Amniotic stem cell (primary cell): ENCODE measurements at places on chromosomes 2 and 18.
A peak's percentile ranks its signal among the peaks of the same experiment; 100 is the strongest.

DNA sequence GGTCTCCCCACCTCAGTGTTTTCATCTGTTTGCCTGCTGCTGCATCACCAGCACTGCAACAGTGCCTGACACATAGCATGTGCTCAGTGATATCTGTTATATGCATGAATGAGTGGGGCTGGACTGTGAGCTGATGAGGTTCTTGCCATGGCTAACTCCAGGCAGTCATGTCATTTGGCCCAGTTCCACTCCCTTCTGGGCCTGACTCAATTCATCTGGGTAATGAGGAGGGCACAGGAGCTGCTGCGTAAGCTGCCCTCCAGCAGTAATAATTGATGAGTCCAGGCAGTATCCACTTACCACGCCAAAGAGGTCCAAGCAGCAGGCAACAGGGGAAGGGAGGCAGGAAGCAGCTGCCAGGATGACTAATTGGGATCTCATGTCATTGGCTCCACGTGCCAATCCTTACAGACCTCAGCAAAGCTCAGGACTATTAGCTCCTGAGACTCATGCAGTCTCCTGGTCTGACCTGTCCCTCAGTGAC lies 34.1 kb upstream of the MAT2A start:
- peak; percentile 80 for DNase-seq

GRCh38 chr2:50753234-50753633 lies 278.7 kb downstream of the NRXN1 start:
- no peak for DNase-seq

DNA sequence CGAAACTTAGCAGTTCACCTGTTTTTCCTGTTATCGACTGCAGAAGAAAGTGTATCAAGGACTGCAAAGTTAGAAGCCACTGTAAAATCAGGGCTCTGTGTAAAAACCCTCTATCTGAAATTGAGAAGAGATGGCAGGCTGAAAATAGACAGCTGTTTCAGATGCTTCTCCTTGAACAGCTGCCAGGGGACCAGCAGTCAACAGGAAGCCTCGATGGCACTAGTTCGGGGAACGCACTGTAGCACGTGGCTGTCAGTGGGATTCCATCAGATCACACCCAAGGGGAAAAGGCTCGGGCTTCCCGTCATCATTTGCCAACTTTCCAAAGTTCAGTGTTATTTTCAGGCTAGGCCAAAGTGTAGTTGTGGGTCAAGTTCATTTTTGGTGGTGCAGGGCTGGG lies 316.9 kb downstream of the TXNL1 start:
- DNase-seq, result no peak

DNA sequence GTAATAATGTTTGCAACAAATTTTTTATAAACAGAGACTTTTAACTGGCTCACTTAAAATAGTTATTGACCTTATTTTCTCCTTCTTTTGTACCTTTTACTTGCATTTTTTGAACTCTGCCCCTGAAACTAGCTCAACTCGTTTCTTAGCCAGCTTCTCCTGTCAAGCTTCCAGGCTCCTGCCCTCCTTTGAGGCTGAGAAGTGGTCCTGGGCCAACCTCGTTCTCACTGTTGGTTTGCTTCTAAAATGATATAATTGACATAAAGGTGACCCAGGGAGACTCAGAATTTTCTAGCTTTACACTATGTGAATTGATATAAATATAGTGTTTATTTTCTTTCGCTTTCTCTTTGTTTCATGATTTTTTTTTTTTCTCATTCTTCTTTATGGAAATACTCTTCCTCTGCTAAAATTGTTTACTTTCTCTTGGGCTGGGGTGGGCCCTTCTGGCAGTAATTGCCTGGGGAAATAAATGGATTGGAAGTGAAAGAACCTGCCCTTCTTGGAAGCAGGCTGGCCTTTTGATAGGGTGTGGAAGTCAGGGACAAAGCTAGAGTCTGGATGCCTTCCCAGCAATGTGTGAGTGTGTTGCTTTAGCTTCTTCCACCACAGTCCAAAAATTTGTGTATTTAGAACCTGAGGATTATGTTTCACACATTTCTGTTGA lies 30.7 kb downstream of the GPD2 start:
- no peak for DNase-seq

DNA sequence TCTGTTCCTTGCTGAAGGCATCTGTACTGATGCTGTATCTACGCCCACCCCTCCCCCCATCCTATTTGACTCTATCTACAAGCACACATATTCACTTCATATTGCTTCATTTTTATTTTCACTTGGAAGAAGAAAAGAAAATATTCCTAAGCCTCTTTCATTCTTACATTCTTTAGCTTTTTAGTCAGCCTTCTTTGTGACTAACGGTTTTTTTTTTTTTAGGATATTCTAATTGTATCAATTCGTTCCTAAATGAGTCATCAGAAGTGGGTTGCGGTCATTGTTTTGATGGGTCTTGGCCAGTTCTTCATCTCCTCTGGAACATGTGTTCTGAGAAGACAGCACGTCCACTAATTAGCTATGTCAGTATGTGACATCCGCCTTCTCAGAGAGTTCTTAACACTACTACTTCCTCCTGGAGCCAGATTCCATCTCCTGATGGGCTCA lies 88.7 kb downstream of the MYO1B start:
- DNase-seq, result peak; percentile 69

- no peak for DNase-seq
Observed at GRCh38 chr2:24844023-24844685, 50.9 kb downstream of the CENPO start.

DNA sequence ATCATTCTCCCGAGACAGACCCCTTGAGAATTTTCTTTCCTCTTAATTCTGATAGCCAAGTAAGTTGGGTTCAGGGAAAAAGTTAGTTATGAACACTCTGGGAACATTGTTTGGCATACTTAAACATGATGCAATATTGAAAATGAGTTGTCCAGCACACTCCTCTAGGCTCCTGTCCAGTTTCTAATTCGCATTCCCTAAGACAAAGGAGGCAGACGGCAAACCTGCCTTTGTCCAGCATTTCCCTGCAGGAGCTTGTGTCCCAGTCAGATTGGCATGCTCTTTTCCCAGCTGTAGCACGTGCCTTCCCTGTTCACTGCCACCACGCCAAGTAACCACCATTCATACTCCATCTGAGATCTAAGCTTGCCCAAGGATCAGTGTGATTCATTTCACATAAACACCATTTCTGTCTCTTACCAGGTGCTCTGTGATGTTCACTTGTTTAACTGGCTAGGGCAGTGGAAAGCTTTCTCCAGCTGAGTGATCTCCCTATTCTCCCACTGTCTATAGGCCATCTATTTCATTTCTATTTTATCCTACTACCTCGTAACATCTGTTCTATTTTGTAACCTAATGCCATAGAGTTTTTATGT lies 150.0 kb upstream of the EPB41L3 start:
- no peak for DNase-seq

DNA sequence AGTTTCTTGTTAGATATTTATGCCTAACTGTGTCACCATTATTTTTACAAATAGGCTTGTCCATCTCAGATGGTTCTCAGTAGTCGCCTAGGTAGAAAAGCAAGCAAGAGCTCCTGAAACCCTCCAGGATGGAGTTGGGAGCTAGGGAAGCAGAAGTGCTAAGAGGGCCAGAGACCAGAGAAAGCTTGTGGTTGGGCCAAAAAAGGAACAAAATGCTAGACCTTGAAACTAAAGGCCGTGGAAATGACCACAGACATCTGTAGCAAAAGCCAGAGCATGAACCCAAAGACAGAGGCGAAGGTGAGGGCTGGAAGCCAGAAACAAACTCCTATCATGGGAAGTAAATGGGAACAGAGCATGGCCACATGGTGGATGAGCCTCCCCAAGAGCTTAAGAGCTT lies 29.9 kb upstream of the RMDN2 start:
- no peak for DNase-seq

DNA sequence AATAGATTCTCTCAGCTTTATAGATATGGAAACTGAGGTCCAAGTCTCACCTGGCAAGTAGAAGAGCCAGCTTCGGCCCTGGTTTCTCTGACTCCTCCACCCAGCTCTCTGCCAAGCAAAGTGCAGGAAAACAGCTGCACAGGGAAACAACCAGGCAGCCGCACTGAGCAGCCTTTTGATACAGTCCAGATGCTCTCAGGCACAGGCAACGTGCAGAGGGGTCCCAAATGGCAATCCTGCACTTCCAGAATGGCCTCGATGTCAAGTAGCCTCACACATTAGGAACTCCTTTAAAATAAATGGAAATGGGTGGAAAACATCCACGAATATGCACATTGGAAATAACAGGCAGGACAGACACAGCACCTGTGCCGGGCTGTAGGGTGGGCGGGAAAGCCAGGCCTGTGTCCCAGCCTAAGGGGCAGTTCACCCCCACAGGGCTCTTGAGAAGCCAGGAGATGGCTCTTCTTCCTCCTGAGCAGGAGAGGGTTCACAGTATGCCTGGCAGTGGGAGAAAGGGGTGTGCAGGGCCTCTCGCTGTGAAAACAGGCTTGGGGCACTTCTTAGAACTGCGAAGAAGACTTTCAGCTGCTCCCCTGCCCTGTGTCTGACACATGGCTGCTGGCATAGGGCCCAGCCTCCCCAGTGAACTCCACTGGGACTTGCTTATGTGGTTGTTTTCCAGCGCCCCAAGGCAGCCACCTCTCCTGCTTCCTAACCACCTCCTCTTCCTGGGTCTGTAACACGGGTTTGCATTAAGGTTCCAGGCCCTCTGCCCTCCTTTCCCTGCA lies 63.9 kb upstream of the TUBA3E start:
- no peak for DNase-seq

DNA sequence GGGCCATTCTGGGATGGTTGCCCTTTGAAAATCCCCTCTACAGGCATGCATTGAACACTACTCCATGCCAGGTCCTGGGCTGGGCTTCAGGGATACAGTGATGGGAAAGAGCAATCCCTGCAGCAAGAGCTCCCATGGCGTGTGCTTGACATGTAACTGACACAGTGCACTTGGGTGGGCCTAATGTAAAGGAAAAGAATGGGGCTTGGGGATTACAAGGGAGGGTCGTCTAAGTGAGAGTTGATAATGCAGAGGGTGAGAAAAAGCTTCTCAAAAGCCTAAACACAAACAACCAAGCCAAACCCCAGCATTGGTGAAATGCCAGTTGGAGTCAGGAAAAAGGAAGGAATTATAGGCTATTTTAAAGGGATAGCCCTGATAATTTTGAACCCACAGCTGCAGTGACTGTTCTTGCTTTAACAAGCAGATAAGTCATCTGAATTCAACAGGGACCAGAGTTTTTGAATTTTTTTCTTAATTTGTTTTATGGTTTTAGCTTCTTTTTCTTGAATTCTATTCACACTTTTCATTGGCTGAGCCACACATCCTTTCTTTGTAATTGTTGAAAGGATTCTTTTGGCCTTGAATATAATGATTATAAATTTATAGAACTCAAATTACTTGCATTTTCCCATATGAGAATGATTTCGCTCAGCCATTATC lies 308.7 kb downstream of the LPIN1 start:
- DNase-seq, result no peak

DNA sequence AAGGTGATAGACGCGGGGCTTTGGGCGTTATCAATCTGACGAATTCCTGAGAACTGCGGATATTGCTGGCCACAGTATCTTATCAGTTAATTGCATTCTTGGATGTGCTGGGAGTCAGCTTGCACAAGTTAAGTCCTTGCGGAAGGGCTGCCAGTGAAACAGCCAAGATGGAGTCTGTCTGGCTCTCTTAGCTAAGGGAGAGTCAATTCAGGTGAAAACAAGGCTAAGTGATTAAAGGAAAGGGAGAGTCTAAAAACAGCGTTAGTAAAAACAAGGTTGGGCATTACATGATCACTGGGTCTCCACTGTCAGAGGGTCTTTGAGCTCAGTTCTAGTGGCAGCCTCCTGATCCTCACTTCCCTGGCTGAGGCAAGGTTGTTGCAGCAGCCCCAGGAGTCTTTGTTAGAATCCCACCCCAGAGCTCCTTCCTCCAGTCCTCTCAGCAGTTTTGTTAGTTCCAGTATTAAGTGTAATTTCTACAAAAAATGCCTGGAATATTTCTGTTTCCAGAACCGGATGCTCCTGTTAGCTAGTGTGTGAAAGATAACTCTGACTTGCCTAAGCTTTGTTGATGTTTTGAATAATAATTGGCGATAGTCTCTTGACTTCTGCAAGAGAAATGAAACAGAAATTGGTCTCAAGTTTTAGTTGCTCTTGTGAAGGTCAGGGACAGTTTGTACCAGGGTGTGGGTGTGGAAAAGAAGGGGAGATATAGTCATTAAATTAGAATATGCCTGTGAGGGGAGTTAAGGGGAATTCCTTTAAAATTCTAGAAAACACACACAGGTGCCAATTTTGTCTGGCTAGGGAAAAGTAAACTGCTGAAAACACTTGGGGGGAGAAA lies 10.6 kb downstream of the CFLAR start:
- no peak for DNase-seq

DNA sequence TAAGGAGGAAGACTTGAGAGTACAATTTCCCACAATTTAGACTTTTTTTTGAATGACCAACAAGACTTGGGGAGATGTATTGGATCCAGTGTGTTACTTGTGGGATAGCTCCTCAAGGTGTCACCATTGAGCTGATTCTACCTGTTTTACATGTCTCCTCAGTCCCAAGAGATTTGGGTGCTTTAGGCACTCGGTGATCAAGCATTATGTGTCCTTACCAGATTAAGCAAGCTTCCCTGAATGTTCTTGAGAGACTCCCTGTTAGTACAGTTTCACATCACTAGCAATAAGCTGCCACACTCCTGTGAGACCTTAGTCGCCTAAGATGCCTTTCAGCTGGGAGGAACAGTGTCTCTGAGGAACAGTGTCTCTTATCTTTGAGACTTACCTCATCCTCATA lies 384.3 kb upstream of the SYT4 start:
- DNase-seq, result peak; percentile 27

GRCh38 chr18:8882632-8883408 lies 177.5 kb downstream of the MTCL1 start:
- DNase-seq, result no peak

DNA sequence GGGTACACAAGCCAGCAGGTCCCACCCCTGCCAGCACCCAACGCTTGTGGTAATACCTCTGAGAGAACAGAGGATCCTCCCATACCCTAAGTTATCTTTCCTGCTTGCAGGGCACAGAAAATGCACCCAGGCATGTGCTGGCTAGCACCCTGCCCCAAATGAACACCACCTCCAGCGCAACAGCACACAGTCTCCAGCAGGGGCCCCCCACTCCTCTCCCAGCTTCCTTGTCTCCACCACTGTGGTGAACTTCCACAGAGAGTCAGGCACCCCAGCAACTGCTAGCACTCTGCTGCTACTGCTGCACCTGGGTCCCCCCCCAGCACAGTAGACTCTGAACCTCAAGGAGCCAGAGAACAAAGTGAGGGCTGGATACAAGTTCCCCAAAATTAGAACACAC lies 216.8 kb upstream of the CNTNAP5 start:
- DNase-seq, result no peak

- DNase-seq, result no peak
Observed at GRCh38 chr2:69034845-69035244, 21.9 kb downstream of the ANTXR1 start.
